ENCODE measurements at places on chromosomes 6 and 20.

DNA sequence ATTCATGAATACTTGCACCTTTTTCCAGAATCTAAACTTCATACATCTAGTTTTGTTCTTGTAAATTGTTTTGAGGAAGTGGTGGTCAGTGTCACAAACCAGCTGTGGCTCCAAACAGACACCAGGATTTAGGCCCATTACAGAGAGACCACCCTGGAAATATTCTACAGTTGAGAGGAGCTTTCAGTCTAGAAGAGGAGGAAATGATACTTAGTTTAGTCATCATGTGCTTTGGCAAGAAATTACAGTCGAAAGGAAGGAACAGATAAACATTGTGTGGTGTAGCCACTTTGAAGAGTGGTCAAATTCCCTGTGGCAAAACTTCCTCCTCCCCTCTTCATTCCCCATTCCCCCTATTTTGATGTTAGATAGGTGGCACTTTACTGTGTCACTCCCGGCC, 15.7 kb downstream of the DCBLD1 start:
- H3K27me3 ChIP-seq: no peaks in the 10 kb centered on the region
- no peak overlapping the region for H3K4me3 ChIP-seq
- H3K36me3 ChIP-seq: no peaks in the 10 kb centered on the region
- no peak overlapping the region for H3K27ac ChIP-seq
- DNase-seq: no peak
- no peaks in the 10 kb centered on the region for H3K4me1 ChIP-seq

DNA sequence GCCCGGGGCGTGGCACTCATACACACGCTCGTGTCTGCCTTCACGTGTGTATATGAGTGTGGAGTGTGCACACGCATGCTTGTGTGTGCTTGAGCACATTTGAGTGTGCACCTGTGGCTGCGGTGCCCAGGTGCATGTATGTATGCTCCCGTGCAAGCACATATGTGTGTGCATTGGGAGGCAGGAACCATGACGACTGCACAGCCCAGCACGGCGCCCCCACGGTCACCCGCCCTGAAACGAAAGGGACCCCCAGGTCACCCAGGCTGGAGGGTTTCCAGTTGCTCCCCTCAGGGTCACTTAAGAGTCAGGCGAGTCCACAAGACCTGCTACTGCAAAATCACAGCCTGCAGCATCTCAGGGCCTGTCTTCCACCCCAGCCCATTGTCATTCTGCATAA, 94.7 kb downstream of the YTHDF1 start:
- H3K27me3 ChIP-seq: no peaks in the 10 kb centered on the region
- H3K36me3 ChIP-seq: no peaks in the 10 kb centered on the region
- H3K4me1 ChIP-seq: no peaks in the 10 kb centered on the region
- H3K27ac ChIP-seq: no peak overlapping the region

GRCh38 chr6:16769131-16769985, 8.1 kb upstream of the ATXN1 start:
- no peak overlapping the region for H3K27ac ChIP-seq
- peaks cover 11% of the 10 kb centered on the region for H3K4me1 ChIP-seq
- no peaks in the 10 kb centered on the region for H3K27me3 ChIP-seq
- H3K36me3 ChIP-seq: no peaks in the 10 kb centered on the region

DNA sequence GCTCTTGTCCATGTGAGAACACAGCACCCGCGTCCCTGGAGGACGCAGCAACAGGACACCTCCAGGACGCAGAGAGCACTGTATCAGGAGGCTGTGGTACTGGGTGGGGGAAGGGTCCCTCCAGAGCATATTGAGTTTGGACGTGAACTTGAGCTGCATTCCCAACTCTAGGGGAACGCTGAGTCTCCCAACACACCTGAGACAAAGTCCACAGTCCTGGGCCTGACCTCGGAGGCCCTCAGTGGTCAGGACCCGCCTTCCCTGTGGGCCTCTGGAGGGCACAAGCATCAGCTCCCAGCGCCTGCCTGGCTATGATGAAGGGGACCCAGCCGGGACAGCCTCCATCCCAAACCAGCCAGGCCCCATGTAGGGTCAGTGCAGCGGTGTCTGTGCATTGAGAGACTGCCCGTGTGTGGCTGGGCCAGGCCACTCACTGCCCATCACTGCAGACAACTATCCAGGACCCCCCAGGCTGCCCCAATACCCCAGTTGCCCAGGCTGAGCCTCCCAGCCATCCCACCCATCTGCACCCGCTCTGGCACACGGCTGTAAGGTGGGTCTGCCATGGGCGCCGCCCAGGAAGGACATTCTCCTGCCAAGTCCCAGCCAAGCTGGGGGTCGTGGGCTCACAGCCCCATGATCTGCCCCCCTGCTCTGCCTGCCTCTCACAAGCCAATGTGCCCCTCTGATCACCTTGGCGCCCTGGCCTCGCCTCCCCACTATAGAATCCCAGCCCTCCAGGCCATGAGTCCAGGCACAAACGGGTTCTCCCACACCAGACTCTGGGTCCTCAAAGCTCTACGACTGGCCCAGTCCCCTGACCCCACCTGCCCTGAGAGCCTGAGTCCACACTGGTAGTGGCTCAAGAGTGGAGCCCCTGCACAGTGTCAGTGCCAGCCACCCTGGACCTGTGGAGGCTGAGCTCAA, 115.7 kb downstream of the TAF4 start:
- H3K27ac ChIP-seq: no peak overlapping the region
- DNase-seq: no peak
- no peaks in the 10 kb centered on the region for H3K27me3 ChIP-seq
- H3K4me3 ChIP-seq: no peak overlapping the region

DNA sequence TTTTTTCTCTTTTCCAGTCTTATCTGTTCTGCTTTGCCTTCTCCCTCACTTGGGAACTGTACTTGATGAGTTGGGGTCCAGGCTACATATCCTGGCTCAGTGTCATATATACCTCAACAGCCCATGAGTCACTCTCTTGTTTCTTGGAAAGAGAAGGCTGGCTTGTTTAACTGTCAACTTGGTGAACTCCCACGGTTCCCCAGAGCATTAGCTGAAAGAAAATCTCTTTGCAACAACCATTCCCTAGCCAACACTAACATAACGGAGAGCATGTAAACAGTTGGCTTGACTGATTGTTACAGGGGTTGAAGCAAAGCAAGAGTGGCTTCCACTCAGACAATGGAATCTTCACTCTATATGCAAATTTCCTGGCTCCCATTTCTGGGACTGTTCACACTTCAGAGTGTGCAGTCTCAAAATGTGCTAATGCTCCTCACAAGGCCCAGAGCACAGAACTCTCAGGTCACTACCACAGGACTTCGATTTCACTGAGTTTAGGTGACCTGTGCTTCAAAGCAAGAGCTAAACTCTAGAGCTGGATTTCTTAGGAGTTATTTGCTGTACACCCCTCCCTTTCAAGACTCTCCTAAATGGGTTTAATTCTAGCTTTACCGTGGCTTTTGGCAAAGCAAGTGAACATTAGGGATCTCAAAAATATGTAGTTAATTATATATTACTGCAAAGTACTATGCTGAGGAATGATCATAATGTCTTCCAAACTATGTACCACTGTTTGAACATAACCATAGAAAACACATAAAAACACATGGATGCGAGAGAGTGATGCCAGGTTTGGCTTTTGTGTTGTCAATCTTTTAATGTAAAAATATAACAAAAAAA, 609.8 kb downstream of the RFPL4B start:
- no peak for DNase-seq
- H3K27me3 ChIP-seq: no peaks in the 10 kb centered on the region

- no peak overlapping the region for H3K27ac ChIP-seq
- no peak overlapping the region for H3K4me3 ChIP-seq
- H3K36me3 ChIP-seq: no peaks in the 10 kb centered on the region
- DNase-seq: peak; percentile 55
- no peaks in the 10 kb centered on the region for H3K4me1 ChIP-seq
Measured at GRCh38 chr6:137799950-137800568, 67.0 kb upstream of the TNFAIP3 start.

GRCh38 chr6:116268589-116269293, 11.0 kb downstream of the TSPYL1 start:
- H3K4me3 ChIP-seq: no peak overlapping the region
- peaks cover 5% of the 10 kb centered on the region for H3K36me3 ChIP-seq
- H3K27ac ChIP-seq: no peak overlapping the region
- no peak for DNase-seq
- no peaks in the 10 kb centered on the region for H3K4me1 ChIP-seq

GRCh38 chr20:24106150-24106800, 117.7 kb upstream of the GGTLC1 start:
- H3K4me1 ChIP-seq: no peaks in the 10 kb centered on the region
- no peak overlapping the region for H3K4me3 ChIP-seq
- H3K27ac ChIP-seq: no peak overlapping the region
- H3K36me3 ChIP-seq: no peaks in the 10 kb centered on the region
- no peaks in the 10 kb centered on the region for H3K27me3 ChIP-seq

DNA sequence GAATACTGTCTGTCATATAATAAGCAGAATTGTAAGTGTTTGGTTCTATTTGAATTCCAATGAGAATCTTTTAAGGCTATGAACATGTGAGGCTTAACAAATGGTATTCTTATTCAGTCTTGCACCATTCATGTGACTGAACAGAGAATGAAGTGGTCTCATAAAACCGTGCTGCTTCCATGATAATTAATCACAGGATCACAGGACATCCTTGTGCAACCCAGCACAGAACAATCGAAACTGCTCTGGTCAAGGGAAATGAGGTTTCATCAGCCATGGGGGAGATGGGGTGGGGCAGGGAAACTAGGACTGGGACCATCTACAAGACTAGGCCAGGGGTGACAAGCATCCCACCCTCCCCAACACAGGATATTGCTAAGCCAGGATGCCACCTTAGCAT, 6.0 kb downstream of the PPIL6 start:
- H3K36me3 ChIP-seq: no peaks in the 10 kb centered on the region
- no peak overlapping the region for H3K4me3 ChIP-seq
- DNase-seq: no peak
- no peaks in the 10 kb centered on the region for H3K4me1 ChIP-seq
- H3K27ac ChIP-seq: no peak overlapping the region

GRCh38 chr6:17589406-17590096, 10.6 kb upstream of the FAM8A1 start:
- no peak overlapping the region for H3K4me3 ChIP-seq
- peak; percentile 80 for DNase-seq
- no peaks in the 10 kb centered on the region for H3K36me3 ChIP-seq
- peak overlapping the region; percentile 40 for H3K27ac ChIP-seq
- no peaks in the 10 kb centered on the region for H3K4me1 ChIP-seq

DNA sequence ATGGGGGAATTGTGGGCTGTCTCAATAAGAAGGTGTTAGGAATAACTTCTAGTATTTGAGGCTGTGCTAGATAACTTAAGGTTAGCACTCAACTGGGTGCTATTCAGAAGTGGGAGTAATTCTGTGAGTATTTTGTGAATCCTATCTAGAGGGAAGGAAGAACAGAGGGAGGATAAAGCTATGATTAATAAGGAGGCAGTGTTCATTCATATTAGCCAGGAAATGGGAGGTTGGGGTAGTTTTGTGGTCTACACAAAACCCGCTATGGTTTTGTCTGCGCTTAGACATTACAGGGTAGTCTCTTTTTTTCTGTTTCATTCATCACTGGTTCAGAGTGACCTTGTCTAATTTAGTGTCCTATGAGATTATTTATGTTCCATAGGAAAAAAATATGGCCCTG, 341.0 kb downstream of the ARHGAP18 start:
- H3K4me3 ChIP-seq: no peak overlapping the region
- no peaks in the 10 kb centered on the region for H3K36me3 ChIP-seq
- DNase-seq: no peak
- no peaks in the 10 kb centered on the region for H3K27me3 ChIP-seq

- H3K36me3 ChIP-seq: peaks cover 7% of the 10 kb centered on the region
- no peak overlapping the region for H3K27ac ChIP-seq
- H3K27me3 ChIP-seq: no peaks in the 10 kb centered on the region
- peaks cover 58% of the 10 kb centered on the region for H3K4me1 ChIP-seq
- DNase-seq: no peak
Measured at GRCh38 chr6:144311361-144311760, 26.2 kb downstream of the UTRN start.

GRCh38 chr20:278607-279571, 11.7 kb downstream of the C20orf96 start:
- H3K27me3 ChIP-seq: no peaks in the 10 kb centered on the region
- no peaks in the 10 kb centered on the region for H3K4me1 ChIP-seq
- peak overlapping the region; percentile 4 for H3K4me3 ChIP-seq
- peaks cover 15% of the 10 kb centered on the region for H3K36me3 ChIP-seq
- no peak overlapping the region for H3K27ac ChIP-seq
- DNase-seq: peak; percentile 56

DNA sequence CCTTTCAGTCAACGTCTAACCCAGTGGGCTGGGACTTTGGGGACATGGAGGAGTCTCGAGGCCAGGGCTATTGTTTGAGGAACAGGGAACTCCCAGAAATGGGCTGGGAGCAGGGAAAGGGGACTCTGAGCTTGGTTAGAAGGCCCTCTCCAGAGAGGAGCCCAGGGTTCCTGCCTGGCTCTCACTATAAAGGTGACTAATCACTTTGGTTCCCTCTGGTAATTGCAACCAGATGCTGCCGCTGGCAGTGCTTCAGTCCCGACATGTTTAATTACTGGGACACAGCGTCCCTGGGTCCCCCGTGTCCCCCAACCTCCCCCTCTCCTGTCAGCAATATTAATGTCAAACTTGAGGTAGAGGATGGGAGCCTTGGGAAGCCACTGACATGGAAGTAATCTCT, 5.0 kb upstream of the GDF5 start:
- H3K27ac ChIP-seq: no peak overlapping the region
- DNase-seq: no peak
- H3K4me1 ChIP-seq: peaks cover 3% of the 10 kb centered on the region
- H3K36me3 ChIP-seq: no peaks in the 10 kb centered on the region
- no peak overlapping the region for H3K4me3 ChIP-seq

GRCh38 chr6:404685-405423, 13.3 kb downstream of the IRF4 start:
- H3K36me3 ChIP-seq: no peaks in the 10 kb centered on the region
- no peak overlapping the region for H3K4me3 ChIP-seq
- peaks cover under 1% of the 10 kb centered on the region for H3K4me1 ChIP-seq
- DNase-seq: no peak

GRCh38 chr20:5056801-5057599, 55.7 kb upstream of the SLC23A2 start:
- no peak overlapping the region for H3K27ac ChIP-seq
- no peak for DNase-seq
- no peaks in the 10 kb centered on the region for H3K27me3 ChIP-seq
- no peaks in the 10 kb centered on the region for H3K4me1 ChIP-seq

- H3K4me3 ChIP-seq: no peak overlapping the region
- no peaks in the 10 kb centered on the region for H3K36me3 ChIP-seq
- no peak for DNase-seq
Measured at GRCh38 chr20:54350415-54350814, 125.0 kb upstream of the DOK5 start.
